ENCODE measurements at places on chromosomes 3 and 15. TPM values are rescaled to one million over a fixed set of nuclear protein-coding genes. Genes with fewer than 3 reads are reported as not detected.

DNA sequence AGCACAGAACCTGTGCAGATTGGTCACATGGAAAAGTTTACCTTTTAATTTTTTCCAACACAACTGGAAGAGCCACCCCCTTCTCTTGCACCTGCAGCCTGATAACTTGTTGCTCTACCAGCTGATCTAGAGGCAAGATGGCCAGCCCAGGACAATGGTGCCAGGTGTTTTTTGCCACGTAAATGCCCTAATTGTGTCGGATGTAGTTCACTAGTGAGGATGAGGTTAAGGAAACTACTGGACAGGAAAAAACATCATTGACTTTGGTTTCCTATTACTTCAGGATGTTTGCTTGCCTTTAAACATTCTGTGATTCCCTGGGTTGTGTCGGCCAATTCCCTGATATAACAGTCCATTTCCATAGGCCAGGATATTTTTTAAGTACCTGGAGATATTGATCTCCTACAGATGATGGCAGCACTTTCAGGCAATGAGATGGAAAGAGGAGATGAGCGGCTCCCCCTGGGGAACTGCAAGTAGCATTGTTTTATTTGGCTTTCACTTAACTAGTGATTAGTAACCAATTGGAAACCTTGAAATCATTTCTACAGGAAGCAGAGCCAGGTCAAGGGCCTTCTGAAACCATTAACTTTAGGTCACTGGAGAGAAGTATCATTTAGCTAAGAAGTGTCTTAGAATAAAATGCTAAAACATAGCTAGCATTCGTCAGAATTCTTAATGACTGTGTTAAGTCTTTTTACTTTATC is 72.5 kb downstream of the OSBPL10 start:
- DNase-seq, result peak; percentile 75

ISLR gene
- total RNA-seq, result 0.17 TPM

CADM2 gene
- total RNA-seq, result not detected

CORO2B gene
- total RNA-seq, result 1.0 TPM

GRCh38 chr3:5874931-5875341 is 687.4 kb downstream of the EDEM1 start:
- DNase-seq, result no peak

DNA sequence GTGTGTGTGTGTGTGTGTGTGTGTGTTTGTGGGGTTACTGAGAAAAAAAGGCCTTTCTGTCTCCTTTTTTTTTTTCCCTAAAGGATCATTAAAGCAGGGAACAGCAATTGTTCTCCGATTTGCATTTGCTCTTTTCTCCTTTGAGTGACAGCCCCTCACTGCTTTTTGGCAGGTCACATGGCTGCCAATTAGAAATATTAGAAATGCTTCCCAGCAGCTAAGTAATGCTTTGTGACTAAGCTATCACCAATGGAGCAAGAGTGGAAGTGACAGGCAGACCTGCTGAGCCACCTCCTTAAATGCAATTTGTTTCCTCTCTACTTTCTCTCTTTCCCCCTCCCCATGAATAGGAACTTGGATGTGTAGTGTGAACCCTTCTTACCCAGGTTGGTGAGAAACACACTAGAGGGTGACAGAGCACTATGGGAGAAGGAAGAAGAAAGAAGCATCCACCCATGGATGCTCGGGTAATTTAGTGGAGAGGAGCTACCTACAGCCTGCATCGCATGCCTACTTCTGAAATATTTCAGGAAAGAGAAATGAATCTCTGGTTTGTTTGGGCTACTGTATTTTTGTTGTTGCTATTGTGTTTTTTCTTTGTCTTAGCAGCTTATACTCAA is 165.2 kb upstream of the PDZRN3 start:
- no peak for DNase-seq

DNA sequence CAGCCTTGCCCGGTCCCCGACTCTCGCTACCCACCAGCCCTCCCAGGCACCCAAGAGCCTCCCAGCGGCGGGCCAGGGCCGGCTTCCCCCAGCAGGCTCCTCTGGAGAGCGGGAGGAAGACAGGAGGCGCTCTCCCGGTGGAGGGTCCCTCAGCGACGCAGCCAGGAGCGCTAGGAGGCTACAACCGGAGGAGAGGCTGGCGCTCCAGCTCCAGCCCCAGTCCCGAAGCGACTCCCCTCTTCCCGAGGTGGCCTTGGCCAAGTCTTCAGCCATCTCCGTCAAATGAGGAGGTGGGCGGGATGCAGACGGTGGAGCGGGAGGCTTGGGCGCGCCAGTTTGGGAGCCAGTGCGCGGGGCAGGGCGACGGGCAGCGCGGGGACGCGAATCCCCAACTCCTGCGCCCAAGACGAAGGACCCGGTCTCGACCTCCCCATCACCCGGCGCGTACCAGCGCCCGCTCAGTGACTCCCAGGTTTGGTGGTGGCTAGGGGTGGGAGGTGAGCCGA is 722 bp downstream of the CHRNA3 start:
- peak; percentile 32 for DNase-seq

DNAH12 gene
- under 0.01 TPM for total RNA-seq

PARP9 gene
- total RNA-seq, result 23.4 TPM

Data from dermis blood vessel endothelial cell (primary cell).